Central memory CD8-positive, alpha-beta T cell (primary cell): ENCODE measurements at places on chromosomes 5 and 9.

GRCh38 chr9:100125910-100126309, 26.9 kb downstream of the INVS start:
- no peak for DNase-seq

GRCh38 chr5:158560170-158560569, 539.5 kb downstream of the EBF1 start:
- DNase-seq, result no peak

- no peak for DNase-seq
Observed at GRCh38 chr5:154234551-154234950, 44.0 kb downstream of the GALNT10 start.

DNA sequence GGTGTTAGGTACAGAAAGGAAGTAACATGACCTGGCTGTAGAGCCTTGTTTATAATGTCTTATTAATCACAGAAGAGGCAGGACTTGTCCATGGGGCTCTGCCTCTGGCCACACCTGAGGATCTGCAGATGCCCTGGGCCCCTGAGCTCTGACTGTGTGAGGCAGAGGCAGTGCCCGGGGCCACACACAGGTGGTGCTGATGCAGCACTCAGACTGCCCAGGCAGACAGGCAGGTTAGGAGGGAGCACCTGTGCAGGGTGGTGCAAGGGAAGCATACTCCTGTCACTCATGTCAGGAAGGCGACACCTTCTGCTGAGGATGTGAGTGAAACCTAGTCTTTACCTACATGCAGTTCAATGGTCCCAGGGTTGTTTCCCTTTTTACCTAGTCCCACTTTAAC, 88.7 kb downstream of the CFAP90 start:
- no peak for DNase-seq

GRCh38 chr5:61884252-61884855, 421.7 kb upstream of the KIF2A start:
- DNase-seq, result no peak

DNA sequence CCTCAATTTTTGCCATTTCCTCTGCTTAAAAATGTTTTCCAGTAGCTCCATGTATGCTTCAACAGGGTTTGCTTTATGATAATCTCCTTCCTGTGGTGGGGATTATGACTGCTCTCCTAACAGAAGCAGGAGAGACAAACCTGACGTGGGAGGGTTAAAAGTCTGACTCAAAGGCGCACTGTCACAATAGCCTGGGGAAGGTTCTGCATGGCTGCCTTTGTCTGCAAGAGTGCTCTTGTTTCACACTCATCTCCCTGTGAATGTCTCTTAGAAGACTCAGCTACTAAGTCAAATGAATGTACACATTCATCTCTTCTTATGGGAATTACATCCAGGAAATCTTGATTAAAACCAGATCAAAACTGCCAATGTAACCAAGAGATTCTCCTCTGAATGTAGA, 90.9 kb upstream of the MTAP start:
- DNase-seq, result no peak

DNA sequence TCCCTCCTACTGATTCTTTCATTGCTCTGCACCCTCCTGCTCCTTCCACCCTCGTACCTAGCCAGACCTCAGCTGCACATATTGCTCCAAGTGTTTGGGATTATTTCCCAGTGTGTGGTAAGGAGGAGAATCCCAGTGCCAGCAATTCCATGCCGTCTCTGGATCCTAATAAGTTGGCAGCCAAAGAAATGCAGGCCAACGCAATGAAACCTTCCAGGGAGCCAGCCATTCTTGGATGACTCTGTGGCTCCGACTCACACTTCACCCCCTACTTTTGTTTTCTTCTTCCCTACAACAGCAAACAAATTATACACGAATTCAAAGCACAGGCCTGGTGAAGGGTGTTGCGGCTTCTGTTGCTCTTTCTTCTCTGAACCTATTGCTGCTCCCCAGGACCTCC, 82.5 kb upstream of the SLC1A3 start:
- no peak for DNase-seq

- no peak for DNase-seq
Observed at GRCh38 chr9:8694983-8695588, 895.5 kb upstream of the DMAC1 start.

DNA sequence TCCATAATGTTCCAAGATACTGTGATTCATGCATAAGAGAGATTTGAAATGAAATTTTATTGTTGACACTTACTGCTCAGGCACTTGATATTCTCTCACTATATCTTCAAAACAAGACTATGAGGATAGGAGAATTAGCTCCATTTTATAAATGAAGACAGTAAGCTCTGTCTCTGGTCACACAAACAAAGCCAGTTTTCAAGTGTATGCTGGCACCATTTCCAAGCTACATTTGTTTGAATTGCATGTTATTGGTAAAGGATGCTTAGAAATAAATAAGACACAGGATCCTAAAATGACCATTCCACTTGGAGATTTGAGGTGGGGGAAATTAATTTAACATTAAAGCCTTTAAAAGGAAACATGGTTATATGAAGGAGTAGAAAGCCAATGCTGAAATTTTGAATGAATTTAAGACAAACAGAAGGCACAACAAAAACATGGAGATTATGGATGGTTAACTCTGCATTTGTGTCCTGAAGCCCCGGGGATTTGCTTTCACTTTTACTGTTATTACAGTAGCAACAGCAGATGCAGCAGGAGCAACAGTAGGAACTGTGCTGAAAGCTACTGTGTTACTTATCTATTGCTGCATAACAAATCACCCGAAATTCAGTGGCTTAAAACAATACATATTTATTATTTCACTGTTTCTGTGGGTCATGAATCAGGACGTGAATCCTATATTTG, 79.7 kb upstream of the ASTN2 start:
- no peak for DNase-seq

- DNase-seq, result no peak
Observed at GRCh38 chr5:79924936-79925893, 65.8 kb downstream of the MTX3 start.

GRCh38 chr5:14439087-14439871, 142.3 kb upstream of the OTULINL start:
- no peak for DNase-seq

GRCh38 chr9:21995666-21996398, 1.2 kb downstream of the CDKN2B-AS1 start:
- DNase-seq, result no peak

DNA sequence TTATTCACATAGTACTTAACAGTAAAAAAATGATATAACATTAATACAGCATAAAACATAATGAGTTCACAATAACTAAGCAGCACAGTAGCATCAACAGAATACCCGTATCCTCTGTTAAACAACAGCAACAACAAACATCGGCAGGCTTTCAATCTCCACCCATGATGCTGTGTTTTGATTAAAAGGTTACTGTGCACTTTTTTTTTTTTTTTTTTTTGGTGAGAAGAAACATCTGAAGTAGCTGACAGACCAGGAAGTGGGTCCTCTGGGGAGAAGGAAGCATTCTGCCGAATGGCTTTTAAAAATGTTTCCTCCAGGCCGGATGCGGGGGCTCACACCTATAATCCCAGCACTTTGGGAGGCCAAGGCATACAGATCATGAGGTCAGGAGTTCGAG, 282.3 kb downstream of the EPB41L4A start:
- DNase-seq, result no peak

DNA sequence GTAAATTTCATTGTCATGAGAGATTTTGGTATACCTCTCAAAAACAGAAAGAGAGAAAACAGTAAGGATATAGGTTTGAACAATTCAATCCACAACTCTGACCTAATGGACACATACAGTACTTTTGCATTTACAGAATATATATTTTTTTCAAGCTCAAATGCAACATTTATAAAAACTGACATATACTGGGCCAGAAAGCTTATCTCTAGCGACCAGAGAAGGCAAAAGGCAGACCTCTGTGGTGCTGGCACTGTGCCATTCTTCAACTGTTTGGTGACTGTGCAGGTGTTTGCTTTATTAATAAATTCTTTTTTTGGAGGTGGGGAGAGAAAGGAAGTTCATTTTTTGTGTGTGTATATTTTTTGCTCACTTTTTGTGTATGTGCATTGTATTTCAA, 6.0 kb upstream of the PLAC8L1 start:
- no peak for DNase-seq

DNA sequence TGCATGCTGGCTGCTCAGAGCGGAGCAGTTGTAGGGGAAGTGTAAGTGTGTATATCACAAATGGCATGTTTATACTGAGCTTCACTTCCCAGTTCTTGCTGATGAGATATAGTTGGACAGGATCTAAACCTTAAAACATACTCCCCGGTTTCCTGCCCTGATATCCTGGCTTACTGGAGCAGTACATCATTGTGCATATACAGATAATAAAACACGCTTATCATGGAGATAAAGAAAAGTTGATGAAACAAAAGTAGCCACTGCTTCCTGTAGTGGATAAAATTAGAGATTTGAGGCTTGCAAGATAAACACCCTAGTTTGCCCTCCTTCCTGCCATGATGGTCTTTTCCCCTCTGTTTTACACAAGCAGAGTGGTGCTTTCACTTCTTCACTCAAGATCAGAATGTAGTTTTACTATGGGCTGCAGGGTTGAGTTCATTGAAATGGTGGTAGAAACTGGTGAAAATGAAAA, 15.0 kb downstream of the NPR3 start:
- DNase-seq, result no peak

DNA sequence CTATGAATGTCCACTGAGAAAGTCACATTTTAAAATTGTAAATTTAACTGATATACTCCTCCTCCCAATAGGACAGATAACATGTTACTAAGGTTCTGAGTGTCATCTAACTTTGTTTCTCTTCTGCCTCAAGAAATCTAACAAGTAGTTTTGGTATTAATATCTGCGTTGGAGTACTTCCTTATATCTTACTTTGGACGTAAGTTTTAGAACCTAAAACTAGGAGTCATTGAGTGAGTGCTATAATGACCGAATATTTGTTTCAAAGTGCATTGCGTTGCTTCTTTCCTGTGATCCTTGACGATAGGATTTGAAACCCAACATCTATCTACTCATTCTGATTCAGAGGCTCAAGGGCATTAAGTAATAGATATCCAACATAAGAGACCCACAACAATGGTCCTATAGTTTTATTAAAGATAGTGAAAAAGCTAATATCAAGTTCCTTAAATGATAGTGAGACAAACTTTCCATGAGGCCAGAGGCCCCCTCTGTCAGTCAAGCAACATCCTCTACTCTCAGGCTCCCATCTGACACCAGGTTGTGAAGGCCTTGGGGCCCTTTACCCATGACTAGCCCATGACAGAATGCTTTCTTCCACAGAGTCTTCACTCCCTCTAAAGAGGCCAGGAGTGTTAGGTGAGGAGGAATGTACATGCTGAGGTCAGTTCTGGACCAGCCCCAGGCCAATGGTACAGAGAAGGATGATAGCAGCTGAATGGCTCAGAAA, 45.3 kb upstream of the MAP3K1 start:
- DNase-seq, result no peak

DNA sequence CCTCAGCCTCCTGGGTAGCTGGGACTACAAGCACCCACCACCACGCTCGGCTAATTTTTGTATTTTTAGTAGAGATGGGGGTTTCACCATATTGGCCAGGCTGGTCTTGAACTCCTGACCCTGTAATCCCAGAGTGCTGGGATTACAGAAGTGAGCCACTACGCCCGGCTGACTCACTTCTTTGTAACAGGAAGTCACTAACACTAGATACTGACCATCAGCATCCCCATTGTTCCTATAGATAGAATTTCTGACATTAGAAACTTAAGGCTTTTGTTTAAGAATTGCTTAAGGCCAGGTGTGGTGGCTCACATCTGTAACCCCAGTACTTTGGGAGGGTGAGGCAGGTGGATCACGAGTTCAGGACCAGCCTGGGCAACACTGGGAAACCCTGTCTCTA, 42.2 kb downstream of the LEAP2 start:
- DNase-seq, result no peak

DNA sequence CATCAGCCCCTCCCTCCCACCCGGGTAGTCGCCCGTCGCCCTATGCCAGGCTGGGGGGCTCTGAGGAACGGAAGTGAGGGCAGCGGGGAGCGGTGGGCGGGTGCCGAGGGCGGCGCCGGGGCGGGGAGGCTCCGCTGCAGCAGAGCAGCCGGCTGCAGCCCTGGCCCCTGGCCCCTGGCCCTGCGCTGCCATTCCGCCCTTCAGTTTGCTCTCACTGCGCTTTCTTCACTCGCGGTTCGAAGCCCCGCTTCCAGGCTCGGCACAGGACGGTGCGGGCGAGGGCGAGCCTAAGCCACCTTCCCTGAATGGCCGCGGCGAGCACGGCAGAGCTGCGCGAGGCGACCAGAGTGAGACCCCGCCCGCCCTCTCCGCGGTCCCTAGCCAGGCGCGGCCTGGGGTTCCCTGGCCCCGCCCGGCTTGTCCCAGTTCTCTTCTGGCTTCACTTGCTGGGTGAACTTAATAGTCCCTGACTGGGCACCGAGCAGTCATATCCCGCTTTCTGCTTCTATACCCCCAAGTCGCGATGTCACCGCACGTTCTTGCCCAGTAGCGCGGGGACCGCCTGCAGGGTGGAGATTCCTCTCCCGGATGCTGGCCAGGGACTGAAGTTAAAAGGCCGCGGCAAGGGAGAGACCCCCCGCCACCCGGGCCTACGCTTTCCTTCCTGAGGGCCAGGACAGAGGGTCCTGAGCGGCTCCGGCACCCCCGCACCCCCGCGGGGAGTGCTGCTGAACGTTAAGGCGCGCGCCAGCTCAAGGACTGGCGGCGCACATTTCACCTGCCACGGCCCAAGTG, 623 bp upstream of the TRIM36 start:
- no peak for DNase-seq

GRCh38 chr5:156778752-156779151, 71.3 kb upstream of the PPP1R2B start:
- DNase-seq, result no peak

DNA sequence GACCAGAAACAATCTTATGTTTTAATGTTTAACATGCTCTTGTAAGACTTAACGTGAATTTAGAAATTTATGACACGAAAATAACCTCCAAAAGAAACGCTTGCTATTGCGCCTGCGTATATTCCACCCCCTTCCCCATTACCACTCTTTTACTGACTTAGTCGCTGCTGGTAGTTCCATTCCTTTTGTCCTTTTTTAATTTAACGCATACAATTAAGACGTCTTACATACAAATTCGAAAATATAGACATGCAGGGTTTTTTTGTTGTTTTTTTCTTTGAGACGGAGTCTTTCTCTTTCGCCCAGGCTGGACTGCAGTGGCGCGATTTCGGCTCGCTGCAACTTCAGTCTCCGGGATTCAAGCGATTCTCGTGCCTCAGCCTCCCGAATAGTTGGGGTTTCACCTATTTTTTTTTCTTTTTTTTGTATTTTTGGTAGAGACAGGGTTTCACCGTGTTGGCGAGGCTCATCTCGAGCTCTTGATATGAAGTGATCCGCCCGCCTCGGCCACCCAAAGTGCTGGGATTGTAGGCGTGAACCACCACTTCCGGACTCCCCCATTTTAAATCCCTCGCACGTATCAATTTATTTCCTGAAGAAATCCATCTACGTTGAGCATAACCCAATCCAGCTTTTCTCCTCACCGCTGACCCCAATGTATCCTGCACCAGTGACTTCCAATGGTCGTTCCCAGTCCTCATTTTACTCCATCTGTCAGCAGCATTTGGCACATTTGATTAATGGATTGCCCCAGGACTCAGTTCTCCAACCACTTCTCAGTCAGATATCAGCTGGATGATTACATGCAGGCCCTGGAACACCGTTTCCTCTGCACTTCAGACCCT, 684 bp upstream of the MED7 start:
- DNase-seq, result no peak

GRCh38 chr5:54795284-54795683, 190.1 kb downstream of the ESM1 start:
- no peak for DNase-seq
